ENCODE measurements at places on chromosomes 16 and 17. TPM values are rescaled to one million over a fixed set of nuclear protein-coding genes. Genes with fewer than 3 reads are reported as not detected.

GRCh38 chr16:50389900-50390299, 21.1 kb upstream of the BRD7 start:
- no peak for DNase-seq

GRCh38 chr16:51062039-51062438, 89.0 kb downstream of the SALL1 start:
- DNase-seq, result no peak

GRCh38 chr16:53433509-53433908, 762 bp upstream of the RBL2 start:
- no peak for DNase-seq

DNA sequence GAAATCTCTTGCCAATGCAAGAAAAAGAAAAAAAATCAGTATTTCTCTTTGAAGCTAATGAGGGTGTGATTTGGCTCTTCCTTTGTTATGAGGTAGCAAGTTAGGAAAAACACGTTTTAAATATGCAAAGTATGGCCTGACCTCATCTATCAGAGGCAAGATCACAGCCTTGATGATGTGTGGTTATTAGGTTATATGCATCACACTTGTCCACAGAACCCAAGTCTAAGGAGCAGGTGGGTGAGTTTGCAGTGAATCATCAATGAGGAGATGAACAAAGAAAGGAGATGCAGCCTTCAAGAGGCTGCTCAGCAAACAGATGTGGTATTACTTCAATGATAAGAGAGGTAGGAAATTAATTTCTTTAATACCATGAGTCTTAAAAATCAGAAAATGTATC, 594.8 kb upstream of the CDH5 start:
- DNase-seq, result no peak

DNA sequence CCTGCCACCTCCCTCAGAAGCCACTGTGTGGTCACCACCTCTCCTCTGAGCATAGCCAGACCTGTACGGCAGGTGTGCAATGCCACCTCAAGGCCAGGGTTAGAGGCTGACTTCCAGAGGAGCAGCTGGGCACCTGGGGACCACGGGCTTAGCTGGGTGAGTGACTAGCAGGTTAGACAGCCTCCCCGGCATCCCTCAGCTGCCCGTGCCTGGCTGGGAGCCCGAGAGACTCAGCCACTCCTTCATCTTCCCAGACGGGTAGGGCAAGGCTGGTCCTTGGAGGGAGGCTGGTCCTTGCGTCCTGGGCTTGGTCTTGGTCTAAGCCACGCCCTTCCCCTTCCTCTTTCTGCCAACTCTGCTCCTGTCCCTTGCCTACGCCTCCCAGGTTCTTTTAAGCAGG, 7.8 kb downstream of the CRHR1 start:
- DNase-seq, result no peak

GRCh38 chr17:69714669-69715068, 300.2 kb downstream of the MAP2K6 start:
- DNase-seq, result peak; percentile 33

- DNase-seq, result no peak
Observed at GRCh38 chr16:2475413-2476344, 752 bp downstream of the TBC1D24 start.

DNA sequence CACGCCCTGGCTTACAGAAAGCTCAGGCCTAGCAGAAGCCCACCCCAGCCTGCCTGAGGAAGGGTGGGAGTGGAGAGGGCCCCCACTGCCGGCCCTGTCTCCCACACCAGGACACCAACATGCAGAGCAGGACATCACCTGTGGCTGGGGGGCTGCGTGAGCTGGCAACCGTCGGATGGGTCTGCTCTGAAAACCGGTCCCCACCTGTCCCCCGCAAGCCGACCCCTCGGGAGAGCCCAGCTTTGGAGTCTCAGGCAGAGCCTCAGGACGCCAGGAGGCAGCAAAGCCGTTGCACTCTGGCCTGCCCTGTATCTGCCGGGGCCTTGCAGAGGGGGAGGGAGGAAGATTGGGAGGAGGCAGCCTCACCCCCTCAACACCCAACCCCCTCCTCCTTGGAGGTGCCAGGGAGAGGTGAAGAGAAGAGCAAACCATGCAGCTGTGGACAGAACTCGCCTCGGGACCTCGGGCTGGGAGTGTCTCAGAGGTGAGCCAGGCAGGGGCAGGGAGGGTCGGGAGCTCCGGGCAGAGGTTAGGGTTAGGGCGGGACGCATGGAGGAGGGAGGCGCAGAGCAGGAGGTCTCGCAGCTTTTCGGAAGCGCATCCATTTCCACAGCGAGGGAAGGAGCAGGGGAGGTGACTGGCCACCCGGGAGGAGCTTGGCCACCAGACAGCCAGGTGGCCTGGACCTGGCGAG, 30.4 kb upstream of the ZC3H18 start:
- DNase-seq, result no peak

- DNase-seq, result no peak
Observed at GRCh38 chr16:27972500-27972899, 91.0 kb downstream of the GSG1L start.

DNA sequence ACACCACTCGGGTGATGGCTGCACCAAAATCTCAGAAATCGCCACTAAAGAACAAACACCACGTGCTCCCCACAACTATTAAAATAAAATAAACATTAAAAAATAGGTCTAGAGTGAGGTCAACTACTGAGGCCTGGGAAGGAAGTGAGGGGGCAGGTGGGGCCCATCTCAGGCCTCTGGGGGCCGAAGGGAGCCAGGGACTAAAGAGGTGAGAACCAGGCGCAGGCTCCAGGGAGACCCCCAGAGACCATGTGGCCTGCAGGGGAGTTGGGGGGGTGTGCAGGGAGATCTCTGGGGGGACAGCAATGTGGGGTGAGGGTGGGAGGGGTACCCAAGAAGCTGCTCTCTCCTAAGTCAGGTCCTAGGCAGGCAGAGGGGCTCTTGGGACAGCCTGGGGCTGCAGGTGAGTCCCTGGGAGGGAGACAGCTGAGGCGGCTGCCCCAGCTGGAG, 111.3 kb upstream of the SMURF2 start:
- no peak for DNase-seq

- DNase-seq, result no peak
Observed at GRCh38 chr17:14838567-14838966, 426.6 kb downstream of the PMP22 start.

- no peak for DNase-seq
Observed at GRCh38 chr17:67227488-67227887, 17.5 kb downstream of the HELZ start.

DNA sequence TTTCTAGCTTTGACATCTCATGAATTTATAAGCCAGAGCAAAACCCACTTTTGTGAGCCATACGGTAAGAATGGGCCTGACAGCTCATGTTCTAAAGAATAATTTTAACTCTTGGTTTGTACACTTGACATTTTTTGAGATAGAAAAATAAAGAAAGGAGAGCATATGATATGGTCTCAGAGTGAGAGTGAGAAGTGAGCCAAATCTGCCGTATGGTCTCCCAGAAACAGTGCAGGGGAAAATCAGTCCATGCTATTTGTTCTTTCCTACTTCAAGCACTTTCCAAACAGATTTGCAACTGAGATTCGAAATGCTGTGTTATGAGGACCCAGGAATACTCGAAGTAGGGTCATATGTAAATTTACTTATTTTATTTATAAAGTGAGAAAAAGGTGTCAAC, 20.9 kb downstream of the SMIM36 start:
- no peak for DNase-seq

- DNase-seq, result no peak
Observed at GRCh38 chr16:80198311-80199299, 342.2 kb upstream of the DYNLRB2 start.

- no peak for DNase-seq
Observed at GRCh38 chr17:62045109-62045508, 20.0 kb downstream of the MED13 start.

GRCh38 chr17:79798299-79799173, 1.7 kb upstream of the CBX8 start:
- no peak for DNase-seq

- no peak for DNase-seq
Observed at GRCh38 chr17:76272541-76273444, 7.6 kb downstream of the UBALD2 start.

GRCh38 chr17:10265100-10265810, 66.8 kb upstream of the GAS7 start:
- no peak for DNase-seq

GRCh38 chr17:79046916-79047280, 22.9 kb downstream of the C1QTNF1 start:
- DNase-seq, result no peak

DNA sequence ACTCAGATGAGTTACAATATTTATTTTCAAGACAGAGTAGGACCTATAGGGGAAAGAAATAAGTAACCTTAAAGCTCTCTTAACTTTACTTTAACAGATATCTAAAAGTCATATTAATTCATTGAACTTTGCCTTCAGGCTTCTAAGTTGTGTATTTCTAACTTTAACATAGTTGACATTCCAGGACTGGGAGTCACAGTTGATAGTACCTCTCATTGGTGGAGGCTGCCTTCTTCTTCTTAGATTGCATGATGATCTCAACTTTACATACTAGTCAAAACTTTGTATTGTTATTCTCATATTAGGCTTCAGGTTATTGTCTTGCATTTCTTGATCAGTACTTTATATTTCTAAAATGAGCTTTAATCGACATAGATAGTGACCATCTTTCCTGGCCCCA, 350.1 kb upstream of the KIF2B start:
- no peak for DNase-seq

DNA sequence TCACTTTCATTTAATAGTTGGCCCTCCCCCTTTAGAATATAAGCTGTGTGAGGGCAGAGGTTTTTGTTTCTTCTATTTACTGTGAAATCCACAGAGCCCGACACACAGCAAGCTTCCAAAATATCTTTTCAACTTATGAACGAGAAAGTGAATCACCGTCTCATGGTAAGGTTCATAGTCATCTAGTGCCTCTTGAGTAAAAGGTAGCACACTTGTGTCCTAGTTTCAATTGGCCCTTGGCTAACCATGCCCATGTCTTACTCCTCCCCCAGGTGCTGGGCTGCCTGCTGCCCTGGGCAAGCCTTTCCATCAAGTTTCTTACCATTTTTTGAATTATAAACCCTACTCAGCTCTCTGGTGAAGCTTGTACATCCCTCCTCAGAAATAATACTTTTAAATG, 12.4 kb upstream of the GP2 start:
- DNase-seq, result no peak

Gene HOXB6
- 15.4 TPM for polyA plus RNA-seq

Gene ABCA10
- 0.58 TPM for polyA plus RNA-seq

Gene OR3A2
- polyA plus RNA-seq, result not detected

Gene RNU2-1
- polyA plus RNA-seq, result not detected

Gene NUBP1
- 23.0 TPM for polyA plus RNA-seq

Gene SSTR5
- not detected for polyA plus RNA-seq

Gene DNAH9
- not detected for polyA plus RNA-seq

Gene KRT32
- 0.14 TPM for polyA plus RNA-seq

Measured in AG04450 (cell line).